ENCODE measurements at places on chromosomes 13 and 19. TPM values are rescaled to one million over a fixed set of nuclear protein-coding genes. Genes with fewer than 3 reads are reported as not detected.

GRCh38 chr19:8001651-8001994 lies 3.8 kb downstream of the ELAVL1 start:
- peak overlapping the region; percentile 85 for H3K27ac ChIP-seq
- no peak overlapping the region for H3K4me3 ChIP-seq
- DNase-seq: no peak

DNA sequence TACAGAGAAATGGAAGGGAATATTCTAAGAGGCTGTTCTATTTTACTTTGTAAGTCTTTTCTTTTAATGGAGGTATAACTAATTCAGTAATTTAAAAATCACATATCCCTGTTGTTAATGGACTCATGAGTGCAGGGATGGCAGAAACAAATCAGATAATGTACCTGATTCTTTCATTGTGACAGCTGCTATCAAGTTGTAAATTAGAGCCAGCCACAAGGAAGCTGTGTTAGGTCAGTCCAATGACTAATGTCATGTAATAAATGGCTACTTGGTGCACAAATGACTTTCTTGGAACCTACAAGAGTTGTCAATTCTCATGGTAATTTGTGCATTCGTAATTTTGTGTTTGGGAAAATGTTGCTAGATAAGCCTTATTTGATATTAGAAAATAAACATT lies 446.4 kb downstream of the DCT start:
- H3K36me3 ChIP-seq: peaks cover 11% of the 10 kb centered on the region
- no peak for DNase-seq
- H3K4me3 ChIP-seq: no peak overlapping the region
- H3K4me1 ChIP-seq: peaks cover 48% of the 10 kb centered on the region
- H3K27ac ChIP-seq: peak overlapping the region; percentile 90

DNA sequence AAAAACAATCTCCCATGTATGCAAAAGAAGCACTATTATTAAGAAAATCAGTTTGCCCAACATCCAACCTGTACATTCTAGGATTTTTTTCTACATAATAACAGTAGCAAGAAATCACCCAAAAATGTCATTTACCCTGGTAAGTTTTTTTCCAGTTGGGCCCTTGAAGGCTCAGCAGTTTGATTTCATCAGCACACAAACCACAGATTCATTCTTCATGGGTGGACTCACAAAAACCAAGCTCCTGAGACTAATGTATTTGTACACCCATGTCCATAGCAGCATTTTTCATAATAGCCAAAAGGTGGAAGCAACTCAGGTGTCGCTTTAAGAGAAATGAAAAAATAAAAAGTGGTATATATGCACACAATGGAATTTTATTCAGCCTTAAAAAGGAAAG lies 210.1 kb downstream of the TBC1D4 start:
- no peak overlapping the region for H3K27ac ChIP-seq
- H3K36me3 ChIP-seq: no peaks in the 10 kb centered on the region
- no peak for DNase-seq
- no peaks in the 10 kb centered on the region for H3K27me3 ChIP-seq

- peaks cover 24% of the 10 kb centered on the region for H3K4me1 ChIP-seq
- H3K27me3 ChIP-seq: peaks cover 3% of the 10 kb centered on the region
- no peaks in the 10 kb centered on the region for H3K36me3 ChIP-seq
- no peak overlapping the region for H3K27ac ChIP-seq
Observed at GRCh38 chr13:44160591-44161191, 212.9 kb upstream of the SERP2 start.

GRCh38 chr19:29815231-29815630 lies 3.4 kb downstream of the CCNE1 start:
- H3K4me3 ChIP-seq: no peak overlapping the region
- H3K36me3 ChIP-seq: peaks cover 3% of the 10 kb centered on the region
- peaks cover 3% of the 10 kb centered on the region for H3K4me1 ChIP-seq
- no peak for DNase-seq

GRCh38 chr13:108944760-108945159 lies 315.3 kb downstream of the MYO16 start:
- H3K27ac ChIP-seq: no peak overlapping the region
- no peak for DNase-seq
- H3K36me3 ChIP-seq: no peaks in the 10 kb centered on the region
- H3K27me3 ChIP-seq: no peaks in the 10 kb centered on the region
- H3K4me1 ChIP-seq: peaks cover 22% of the 10 kb centered on the region

DNA sequence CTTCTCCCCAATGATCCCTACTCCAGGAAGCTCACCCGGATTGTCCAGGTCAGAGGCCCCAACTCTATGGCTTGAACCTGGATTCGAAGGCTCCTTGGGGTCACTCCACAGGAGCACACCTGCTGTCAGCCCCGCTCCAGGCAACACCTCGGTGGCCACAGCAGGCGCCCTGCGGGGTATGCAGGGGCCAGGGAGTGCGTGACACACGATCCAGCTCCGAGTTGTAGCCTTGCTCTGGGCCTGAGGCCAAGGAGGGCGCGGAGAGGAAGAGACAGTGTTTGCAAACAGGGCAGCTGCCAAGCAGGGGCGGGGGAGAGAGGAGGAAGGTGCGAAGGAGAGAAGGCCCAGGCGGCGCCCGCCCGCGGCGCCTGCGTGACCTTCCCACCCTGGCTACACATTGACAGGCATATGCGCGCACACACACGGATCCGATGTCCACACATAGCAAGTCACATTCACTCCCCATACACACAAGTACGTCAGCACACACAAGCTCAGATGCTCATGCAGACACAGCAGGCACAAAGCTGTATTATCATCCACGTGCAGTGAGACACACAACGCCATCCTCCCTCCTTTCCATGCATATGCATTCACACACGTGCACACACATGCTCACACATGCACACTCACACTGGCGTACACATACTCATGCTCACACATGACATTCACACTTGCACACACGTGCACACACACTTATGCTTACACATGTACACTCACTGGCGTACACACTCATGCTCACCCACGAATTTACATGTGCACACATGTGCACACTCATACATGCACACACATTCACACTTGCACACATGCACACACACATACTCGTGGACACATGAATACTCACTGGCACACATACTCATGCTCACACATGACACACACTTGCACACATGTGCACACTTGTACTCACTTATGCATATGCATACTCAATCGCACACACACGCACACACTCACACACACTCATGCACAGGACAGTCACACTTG lies 10.4 kb downstream of the SBK2 start:
- peaks cover 5% of the 10 kb centered on the region for H3K4me1 ChIP-seq
- DNase-seq: no peak
- no peaks in the 10 kb centered on the region for H3K36me3 ChIP-seq
- H3K4me3 ChIP-seq: no peak overlapping the region

DNA sequence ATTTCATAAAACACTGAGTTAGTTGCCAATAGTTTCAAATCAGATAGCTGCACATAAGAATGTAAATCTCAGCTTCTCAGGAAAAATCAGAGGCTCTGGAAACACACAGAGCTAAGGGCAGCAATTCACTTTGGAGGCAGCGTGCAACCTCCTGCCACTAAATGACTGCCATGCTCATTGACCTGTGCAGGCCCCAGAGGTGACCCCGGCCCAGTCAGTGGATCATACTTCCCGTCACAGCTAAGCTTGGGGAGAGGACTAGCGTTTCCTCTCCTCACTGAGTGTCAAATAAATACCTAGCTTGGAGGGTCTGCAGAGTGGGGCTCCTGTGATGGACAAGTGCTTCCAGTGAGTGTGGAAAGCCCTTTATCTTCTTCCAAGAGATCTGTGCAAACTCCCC lies 67.2 kb downstream of the UQCRFS1 start:
- no peaks in the 10 kb centered on the region for H3K36me3 ChIP-seq
- H3K27me3 ChIP-seq: no peaks in the 10 kb centered on the region
- DNase-seq: no peak
- no peaks in the 10 kb centered on the region for H3K4me1 ChIP-seq
- H3K27ac ChIP-seq: no peak overlapping the region
- no peak overlapping the region for H3K4me3 ChIP-seq

DNA sequence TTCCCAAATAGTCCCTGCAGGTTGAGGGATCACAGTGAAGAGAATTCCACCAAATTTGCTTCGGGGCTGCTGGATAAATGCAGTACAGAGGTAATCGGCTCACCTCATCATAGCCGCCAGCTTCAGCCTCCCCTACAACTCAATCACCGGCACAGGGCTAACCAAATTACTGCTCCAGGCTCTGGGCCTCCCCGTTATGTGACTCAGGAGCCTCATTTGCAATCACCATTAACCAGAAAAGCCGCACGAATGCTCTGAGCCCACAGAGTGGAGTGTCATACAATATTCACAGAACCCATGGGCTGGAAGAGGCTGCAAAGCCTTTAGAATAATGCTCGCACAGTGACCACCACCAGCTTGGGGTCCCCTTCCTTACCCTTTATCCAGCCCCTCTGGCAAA lies 4.9 kb downstream of the SIAH3 start:
- DNase-seq: no peak
- H3K27ac ChIP-seq: no peak overlapping the region
- no peaks in the 10 kb centered on the region for H3K36me3 ChIP-seq
- H3K4me3 ChIP-seq: no peak overlapping the region
- peaks cover 14% of the 10 kb centered on the region for H3K4me1 ChIP-seq

GPR42 gene
- total RNA-seq: not detected
